ENCODE measurements at places on chromosomes 5 and 9. TPM values are rescaled to one million over a fixed set of nuclear protein-coding genes. Genes with fewer than 3 reads are reported as not detected.

DNA sequence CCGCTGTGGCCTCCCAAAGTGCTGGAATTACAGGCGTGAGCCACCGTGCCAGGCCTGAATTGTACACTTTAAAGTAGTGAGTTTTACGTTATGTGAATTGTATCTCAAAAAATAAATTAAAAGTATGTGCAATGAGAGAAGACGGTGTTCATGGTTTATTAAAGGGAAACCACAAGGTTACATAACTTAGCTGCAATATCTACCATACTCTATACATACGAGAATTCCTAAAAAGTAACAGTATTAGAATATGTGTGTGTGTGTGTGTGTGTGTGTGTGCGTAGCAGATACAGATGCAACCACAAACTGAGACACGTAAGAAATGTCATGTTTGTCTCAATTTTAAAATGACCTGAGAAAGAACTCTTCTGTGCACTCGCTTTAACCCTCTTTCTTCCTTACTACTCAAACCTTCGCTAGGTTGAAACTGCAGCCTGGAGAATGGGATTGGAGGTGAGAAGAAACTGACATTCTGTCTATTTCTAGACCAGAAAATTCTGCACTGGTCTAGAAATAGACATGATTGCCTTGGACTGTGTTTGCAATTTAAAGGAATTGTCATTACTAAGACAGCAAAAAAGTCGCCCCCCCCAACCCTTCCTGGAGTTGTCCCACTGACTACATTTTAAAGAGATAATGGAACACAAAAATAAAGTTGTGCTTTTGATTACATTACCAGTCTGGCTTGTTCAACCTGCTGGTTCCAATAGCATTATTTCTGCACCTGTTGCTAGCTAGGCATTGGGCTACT lies 167.0 kb downstream of the RGS3 start:
- no peak for DNase-seq

GRCh38 chr9:27679338-27679737 lies 106.1 kb upstream of the C9orf72 start:
- DNase-seq, result no peak

- no peak for DNase-seq
These were observed 2.9 kb downstream of the KCNV2 start for GRCh38 chr9:2720179-2720654.

- no peak for DNase-seq
These were observed 32.8 kb downstream of the VPS13A start for GRCh38 chr9:77210116-77210515.

DNA sequence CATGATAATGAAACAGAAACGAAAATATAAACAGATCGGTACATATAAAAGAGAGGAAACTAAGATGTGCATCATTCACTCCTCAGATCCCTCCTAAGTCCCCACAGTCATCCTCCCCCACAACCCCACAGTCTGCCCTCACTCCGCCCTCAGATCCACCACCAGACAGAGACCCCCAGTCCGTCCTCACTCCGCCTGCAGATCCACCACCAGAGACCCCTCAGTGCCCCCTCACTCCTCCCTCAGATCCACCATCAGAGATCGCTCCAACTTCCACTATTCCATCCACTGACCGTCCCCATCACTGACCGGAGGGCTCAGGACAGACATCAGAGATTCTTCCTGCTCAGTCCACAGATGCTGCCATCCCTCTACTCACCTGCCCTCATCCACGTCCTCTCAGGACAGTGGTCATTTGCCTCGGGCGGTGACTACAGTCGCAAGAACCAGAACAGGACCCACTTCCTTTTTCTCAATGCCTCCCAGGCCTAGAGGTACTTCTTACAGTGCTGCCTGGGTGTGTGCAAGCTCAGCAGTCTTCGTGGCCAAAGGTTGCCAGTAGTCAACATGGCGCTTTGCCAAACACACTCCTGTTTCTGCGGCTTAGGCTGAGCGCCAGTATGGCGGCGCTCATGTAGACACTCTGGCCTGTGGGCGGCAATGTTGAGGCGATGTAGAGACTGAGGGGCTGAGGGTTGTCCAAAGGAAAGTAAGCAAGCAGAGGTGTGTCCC lies 8.3 kb upstream of the SPATA31C1 start:
- DNase-seq, result no peak

- DNase-seq, result no peak
These were observed 387.5 kb downstream of the PLK2 start for GRCh38 chr5:58072300-58072965.

GRCh38 chr9:72581694-72582093 lies 60.3 kb downstream of the TMC1 start:
- no peak for DNase-seq

- DNase-seq, result no peak
These were observed 59.7 kb downstream of the GNA14 start for GRCh38 chr9:77588271-77588937.

GRCh38 chr5:174180639-174181038 lies 135.1 kb downstream of the NSG2 start:
- no peak for DNase-seq

GRCh38 chr5:154345255-154345952 lies 100.4 kb upstream of the SAP30L start:
- DNase-seq, result no peak

DNA sequence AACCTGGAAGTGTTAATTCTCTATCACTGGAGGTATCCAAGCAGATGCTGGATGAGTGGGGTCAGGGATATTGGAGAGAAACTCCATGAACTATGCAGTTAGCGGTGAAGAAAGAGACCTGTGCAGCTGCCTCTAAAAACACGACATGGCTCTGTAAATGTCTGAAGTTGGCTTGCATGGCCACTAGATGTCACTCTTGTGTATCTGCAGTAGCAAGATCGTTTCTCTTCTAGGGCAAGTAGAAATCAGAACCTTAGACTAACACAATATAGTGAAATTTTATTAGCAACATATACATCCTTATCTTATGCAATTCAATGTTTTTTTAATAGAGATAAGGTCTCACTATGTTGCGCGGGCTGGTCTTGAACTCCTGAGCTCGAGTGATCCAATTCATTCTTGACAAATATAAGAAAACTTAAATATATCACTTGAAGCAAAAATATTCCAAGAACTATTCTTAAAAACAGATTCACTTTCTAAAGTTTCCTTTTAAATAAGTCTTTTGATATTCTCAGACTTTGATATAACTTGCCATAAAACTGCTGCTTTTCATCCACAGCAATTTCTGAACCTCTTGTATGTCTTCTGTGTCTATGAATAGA lies 2.9 kb downstream of the OR2S2 start:
- peak; percentile 25 for DNase-seq

RFX3 gene
- total RNA-seq, result 11.3 TPM

ANKS6 gene
- total RNA-seq, result 10.6 TPM

CLINT1 gene
- total RNA-seq, result 93.1 TPM

IL33 gene
- total RNA-seq, result not detected

CTNNAL1 gene
- total RNA-seq, result 24.8 TPM

ICE1 gene
- total RNA-seq, result 38.2 TPM

FREM1 gene
- not detected for total RNA-seq

GRM6 gene
- total RNA-seq, result not detected

GDF9 gene
- 0.57 TPM for total RNA-seq

HAVCR1 gene
- total RNA-seq, result 2.4 TPM
